ENCODE measurements at places on chromosomes 7 and 10.

DNA sequence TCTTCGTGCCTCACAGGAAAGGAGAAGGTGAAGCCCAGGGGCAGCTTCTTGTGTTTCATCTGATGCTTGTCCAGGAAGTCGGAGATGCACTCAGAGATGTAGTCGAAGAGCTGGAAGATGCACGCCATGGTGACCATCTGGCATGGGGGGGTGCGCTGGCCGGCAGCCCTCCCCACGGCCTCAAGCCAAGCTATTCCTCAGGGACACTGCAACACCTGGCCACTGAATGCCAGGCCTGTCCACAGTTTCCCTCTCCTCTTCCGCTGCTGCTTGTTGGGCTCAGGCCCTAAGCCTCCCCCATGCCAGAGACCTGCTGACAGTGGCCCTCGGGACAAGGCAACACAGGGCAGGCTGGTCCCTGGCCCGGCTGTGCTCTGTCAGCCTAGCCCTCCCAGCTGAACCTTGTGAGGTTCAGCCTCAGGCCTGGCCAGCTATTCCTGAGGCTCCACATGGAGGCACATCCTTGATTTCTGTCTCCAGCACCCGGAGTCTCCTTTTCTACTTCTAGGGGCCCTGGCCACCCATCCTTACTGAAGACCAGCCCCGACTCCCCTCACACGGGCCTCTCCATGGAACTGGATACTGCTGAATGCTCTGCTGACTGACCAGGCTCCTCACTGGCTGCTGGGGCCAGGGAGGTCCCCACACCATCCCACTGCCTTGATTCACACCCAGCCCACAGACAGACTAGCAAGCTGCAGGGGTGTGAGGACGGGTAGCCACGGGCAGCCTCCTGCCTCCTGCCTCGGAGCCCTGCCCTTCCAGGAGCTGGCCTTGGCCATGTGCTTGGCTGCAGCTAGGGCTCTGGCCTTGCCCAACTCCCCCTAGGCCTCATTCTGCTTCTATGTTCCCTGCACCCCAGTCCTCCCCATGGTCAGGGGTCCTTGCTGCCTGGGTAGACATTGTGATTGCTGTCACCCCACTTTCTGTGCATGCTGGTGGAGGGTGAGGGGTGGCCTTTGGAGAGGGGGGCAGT lies 10.1 kb upstream of the MYL7 start:
- DNase-seq: no peak

DNA sequence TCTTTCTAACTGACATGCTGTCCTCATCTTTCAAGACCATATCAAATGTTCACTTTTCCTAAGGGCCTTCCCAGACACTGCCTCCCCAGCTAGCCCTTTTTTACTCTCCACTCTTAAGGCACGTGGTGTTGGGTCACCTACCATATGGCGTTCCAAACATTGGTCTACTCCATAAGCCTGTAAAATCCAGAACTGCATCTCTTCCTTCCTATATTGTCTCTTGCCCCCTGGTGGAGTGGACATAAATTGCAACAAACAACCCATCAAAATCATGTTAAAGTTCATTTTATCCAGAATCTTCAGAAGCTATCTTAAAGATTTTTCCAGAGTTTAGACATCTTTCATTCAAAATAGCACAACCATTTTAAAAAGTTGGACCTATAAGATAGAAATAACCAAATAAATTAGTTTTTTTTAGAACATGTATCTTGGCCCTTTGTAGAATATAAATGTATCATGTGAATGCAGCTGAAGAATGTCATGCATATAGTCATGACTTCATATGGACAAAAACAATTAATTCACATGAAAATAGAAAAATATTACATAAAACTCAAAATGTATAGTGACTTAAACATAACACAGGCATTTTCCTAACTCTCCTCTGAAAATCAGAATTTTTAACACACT lies 180.6 kb upstream of the CHRM2 start:
- DNase-seq: no peak

GRCh38 chr7:72048420-72048819 lies 363.7 kb downstream of the CALN1 start:
- DNase-seq: no peak

DNA sequence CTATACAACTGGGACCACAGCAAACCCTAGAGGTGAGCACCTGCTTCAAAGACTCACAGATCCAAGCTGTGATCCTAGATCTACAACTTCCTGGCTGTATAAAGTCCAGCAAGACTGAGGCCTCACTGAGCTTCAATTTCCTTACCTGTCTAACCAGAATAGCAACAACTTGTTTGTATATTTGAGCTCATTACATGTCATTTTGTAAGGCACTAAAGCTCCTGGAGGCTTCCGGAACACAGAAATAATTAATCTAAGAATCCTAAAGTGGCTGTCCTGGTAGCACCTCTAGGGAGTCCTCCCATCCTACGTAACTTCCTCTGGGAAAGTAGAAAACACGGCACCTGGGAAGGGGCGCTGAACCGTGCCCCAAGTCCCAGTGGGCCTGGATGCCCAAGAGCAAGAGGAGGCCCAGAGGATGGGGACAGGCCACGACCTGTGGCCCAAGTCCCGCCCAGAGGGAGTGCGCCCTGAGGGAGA lies 39.4 kb downstream of the HK1 start:
- no peak for DNase-seq

GRCh38 chr7:19982841-19983835 lies 209.7 kb upstream of the TMEM196 start:
- no peak for DNase-seq

- no peak for DNase-seq
Measured at GRCh38 chr7:21383227-21384220, 44.4 kb upstream of the SP4 start.

DNA sequence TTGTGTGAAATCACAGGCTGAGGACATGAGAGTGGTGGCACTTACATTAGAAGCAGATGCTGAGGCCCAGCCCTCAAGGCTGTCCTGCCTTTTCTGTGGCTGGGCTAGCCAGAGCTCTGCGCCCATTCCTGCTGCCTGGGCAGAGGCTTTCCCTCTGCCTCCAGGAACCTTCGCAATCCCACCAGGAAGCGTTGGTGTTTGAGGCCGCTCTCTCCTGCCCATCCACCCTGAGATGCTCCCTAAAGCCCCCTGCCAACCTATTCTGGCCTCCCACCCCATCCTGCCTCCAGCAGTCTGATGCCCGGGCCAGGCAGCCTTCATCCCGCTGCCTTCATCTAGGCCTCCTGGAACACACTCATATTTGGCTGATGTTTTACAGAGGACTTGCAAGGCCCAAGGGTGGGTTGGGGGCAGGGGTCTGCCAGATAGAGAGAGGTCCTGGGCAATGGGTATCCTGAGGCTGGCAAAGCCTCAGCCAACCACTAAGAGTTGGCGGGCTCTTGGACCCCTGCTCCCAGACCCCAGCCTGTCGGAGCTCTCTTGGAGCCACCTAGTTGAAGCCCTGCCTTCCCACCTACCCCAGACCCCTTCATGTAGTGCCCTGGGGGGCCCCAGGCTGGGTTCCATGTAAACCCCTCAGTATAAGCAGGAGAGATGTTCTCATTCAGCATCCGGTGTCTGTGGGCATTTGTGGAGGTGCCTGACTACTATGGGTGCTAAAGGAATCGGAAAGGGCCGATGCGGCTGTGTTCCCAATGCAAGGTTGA lies 32.7 kb downstream of the LDB3 start:
- DNase-seq: no peak

GRCh38 chr7:100173806-100174495 lies 3.2 kb downstream of the GPC2 start:
- no peak for DNase-seq

- DNase-seq: no peak
Measured at GRCh38 chr7:145031162-145031561, 195.3 kb upstream of the TPK1 start.

DNA sequence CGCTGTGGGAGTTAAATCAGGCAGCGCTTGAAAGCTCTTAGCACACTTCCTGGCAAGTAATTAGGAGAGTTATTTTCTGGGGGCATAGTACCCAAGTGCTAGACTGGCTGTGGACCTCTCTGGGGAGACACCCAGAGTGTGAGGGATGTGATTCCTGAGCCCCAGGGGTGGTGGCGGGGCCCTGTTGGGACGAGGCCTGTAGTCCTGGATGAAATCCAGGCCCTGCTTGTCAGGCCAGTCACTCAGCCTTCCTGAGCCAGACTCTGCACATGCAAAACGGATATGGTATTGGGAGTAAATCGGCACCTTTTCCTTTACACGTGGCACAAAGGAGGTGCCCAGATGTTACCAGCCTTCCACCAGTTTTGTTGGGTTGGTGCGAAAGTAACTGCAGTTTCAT lies 31.2 kb downstream of the TRRAP start:
- DNase-seq: no peak

Data from stimulated activated CD8-positive, alpha-beta memory T cell treated with anti-CD3 and anti-CD28 coated beads, Interleukin-4, amount 100 ng/mL, for 4 hours (primary cell).